ENCODE measurements at places on chromosomes 5 and 9.

GRCh38 chr5:151310932-151311331 lies 7.4 kb upstream of the SLC36A3 start:
- DNase-seq = no peak

GRCh38 chr5:38621840-38622437 lies 65.5 kb upstream of the LIFR start:
- no peak for DNase-seq

GRCh38 chr5:83724935-83725334 lies 4.3 kb upstream of the HAPLN1 start:
- DNase-seq = no peak

GRCh38 chr5:137279521-137280231 lies 219.4 kb downstream of the SPOCK1 start:
- no peak for DNase-seq

DNA sequence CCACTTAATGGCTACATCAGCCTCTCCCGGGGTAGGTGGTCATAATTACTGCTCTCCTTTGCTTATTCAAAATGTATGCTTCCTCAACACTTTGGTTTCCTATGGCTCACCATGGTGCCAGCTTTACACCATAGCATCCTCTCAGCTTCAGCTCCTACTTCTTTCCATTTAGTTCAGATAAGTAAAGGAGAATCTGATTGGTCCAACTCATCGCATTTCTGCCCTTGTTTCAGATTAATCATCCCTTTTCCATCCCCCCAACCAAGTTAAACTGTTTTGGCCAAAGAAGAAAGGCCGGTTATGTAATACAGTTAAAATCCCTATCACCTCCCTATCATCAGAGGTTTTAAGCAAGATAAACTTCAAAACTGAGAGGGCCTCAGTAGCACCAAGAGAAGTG lies 130.5 kb downstream of the CETN3 start:
- no peak for DNase-seq

Measured in femur (tissue), 1 donor.